Stimulated activated CD8-positive, alpha-beta memory T cell treated with anti-CD3 and anti-CD28 coated beads, Interleukin-4, amount 100 ng/mL, for 4 hours (primary cell): ENCODE measurements at places on chromosomes 6 and 20.

GRCh38 chr6:106732376-106732940 is 103.1 kb downstream of the QRSL1 start:
- no peak for DNase-seq

- DNase-seq, result no peak
Measured at GRCh38 chr6:16653226-16653625, 108.0 kb downstream of the ATXN1 start.

DNA sequence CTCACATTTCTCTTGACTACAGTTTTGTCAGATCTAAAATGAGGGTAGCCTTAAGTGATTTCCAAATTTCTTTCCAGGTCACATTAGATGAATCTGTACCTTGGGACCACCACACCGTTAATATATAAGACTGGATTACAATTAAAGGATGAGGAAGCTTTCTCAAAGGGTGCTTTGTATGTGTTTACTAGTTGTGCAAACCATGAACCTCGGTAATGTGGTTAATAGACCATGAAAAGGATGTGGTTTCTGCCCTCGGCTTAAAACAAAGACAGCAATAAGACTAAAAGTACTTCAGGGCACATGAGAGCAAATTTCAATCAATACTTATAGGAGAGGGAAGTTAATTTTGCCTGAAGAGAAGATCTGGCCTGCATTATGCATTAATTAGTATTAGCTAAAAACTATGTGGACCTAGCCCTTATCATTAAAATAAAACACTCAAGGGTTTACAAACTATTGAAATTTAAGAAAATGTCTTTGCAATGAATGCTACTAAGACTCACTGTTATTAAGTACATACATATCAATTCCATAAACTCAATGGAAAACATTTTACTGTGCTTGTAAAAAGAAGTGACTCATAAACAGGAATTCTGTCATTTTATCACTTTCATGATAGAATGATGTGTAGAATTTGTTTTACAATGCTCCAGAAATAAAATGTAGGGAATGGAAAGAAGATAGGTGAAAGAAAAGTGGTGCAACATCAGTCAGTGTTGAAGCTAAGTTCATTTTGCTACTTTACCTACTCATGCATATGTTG is 936 bp upstream of the TMX4 start:
- DNase-seq, result no peak

GRCh38 chr20:44211177-44212039 is 837 bp upstream of the OSER1 start:
- DNase-seq, result no peak

DNA sequence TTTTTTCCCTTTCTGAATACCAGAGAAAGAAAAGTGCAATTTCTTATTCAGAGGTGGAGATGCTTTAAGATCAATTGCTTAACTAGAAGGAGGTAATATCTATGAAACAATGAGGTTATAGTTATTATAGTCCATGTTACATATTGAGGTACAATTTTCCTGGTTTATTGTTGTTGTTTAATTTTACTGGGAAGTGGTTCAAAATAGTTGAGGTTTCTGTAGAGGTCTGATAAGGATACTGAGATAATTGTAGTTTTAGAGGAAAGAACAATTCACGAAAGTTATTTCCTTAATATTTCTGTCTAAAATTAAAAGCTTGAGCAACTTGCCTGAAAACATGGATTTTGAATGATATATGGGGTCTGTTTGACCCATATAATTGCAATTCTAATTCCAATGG is 51.4 kb downstream of the DOK5 start:
- DNase-seq, result no peak

GRCh38 chr6:149147938-149148718 is 169.4 kb upstream of the TAB2 start:
- DNase-seq, result no peak

- no peak for DNase-seq
Measured at GRCh38 chr6:84663866-84664265, 100.5 kb downstream of the TBX18 start.

DNA sequence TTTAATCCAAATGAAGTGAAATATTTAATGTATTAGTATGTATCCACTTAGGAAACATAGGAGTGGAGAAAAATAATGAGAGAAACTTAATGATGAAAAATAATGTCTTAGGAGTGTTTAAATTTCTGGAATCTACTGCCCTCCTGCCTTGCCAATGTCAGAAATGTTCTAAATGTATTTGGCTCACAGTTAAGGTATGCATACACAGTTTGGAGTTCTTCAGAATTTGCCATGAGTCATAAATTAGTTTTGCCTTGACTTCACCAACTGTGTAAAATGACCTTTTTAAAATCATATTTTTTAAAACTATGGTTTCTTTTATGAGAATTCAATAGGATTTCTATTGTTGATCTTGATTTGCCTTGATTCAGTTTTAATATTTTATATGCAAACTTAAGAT is 191.7 kb upstream of the HSF2 start:
- DNase-seq, result no peak

- DNase-seq, result no peak
Measured at GRCh38 chr20:35012227-35013069, 56.8 kb downstream of the MYH7B start.

GRCh38 chr20:49377326-49377725 is 99.5 kb upstream of the ZNFX1 start:
- no peak for DNase-seq

- no peak for DNase-seq
Measured at GRCh38 chr6:15585760-15586214, 77.0 kb downstream of the DTNBP1 start.

DNA sequence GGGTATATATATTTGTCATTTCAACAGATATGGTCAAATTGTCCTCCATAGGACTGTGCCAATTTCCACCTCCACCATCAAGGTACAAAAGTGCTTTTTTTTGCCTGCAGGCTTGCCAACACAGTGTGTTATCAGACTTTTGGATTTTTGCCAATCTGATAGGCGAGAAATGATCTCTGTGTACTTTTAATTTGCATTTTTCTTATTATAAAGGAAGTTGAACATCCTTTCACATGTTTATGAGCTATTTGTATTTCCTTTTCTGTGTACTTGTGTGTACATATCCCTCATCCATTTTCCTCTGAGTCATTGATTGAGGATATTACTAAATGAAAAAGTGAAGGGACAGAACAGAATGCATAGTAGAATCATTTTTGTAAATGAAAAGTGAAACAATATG is 39.0 kb upstream of the PTPN1 start:
- DNase-seq, result no peak

DNA sequence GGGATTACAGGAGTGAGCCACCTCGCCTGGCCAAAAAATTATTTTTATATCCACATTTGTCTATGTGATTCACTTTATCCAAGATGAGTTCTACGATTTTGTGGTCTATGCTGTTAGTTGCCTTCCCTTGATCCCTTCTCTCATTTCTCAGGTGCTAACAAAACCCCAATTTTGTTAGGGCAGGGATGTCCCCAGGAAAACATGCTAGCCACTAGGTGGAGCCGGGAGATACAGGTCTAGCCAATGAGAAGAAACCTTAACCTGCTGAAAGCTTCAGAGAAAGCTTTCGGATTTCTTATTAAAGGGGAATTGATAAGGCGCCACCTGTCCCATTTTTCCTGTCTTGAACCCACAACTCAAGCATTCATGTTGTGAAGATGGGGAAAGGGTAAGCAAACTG is 167.4 kb upstream of the OLIG3 start:
- DNase-seq, result peak; percentile 17

- peak; percentile 29 for DNase-seq
Measured at GRCh38 chr6:25138233-25138933, 140.8 kb upstream of the CARMIL1 start.

DNA sequence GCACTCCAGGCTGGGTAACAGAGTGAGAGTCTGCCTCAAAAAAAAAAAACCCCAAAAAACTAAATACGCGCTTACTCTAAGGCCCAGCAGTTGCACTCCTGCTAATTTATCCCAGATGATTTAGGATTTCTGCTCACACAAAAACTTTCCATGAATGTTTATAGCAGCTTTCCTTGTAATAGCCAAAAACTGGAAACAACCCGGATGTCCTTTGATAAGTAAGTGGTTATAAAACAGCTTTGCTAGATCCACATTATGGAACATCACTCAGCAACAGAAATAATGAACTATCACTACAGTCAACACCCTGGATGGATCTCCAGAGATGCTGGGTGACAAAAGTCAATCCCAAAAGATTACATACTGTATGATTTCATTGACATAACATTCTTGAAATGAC is 220.4 kb upstream of the JARID2 start:
- no peak for DNase-seq

DNA sequence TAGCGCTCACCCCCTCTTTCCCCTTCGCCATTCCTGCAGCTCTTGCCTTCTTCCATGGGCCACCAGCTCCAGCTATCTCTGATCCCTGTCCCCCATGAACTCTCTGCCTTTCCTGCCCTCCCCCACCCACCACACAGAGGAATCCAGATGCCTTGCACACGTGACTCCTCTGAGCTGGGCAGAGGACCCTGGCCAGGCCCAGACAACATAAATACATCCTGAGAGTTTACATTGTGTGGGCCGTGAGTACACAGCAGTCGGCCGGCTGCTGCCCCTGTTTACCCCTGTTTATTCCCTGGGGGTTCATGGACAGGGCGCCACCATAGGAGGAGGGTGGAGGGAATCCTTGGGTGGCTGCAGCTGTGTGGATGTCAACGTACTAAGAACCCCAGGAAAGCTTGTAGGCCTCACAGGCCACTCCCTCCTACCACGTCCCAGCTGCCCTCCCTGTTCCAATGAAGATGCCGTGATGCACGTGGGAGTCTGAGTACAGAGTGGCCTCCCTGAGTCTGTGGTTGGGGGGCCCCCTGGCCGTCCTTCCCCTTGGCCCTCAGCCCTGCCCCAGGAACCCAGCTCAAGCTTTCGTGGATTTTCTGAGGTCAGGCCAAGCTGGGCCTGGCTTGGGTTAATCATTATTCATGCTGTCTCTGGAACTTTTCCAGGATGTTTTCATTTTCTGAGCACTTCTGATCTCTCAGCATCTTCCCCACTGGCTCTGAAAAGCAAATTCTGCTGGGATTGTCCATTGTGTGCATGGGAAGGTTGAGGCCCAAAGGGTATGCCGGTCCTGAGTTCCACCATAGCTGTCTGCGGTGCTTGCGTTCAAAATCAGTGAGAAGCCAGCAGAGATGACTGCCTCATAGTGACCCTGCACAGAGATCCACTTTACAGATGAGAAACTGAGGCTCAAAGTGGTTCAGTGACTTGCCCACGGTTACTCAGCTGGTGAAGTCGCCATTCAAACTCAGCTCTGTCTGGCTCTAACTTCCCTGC is 136.3 kb downstream of the MRPL14 start:
- DNase-seq, result no peak

- DNase-seq, result no peak
Measured at GRCh38 chr6:7047966-7048365, 59.8 kb upstream of the RREB1 start.

- DNase-seq, result peak; percentile 27
Measured at GRCh38 chr6:132279592-132280139, 121.6 kb downstream of the MOXD1 start.

- no peak for DNase-seq
Measured at GRCh38 chr20:38213607-38213940, 47.0 kb downstream of the KIAA1755 start.

DNA sequence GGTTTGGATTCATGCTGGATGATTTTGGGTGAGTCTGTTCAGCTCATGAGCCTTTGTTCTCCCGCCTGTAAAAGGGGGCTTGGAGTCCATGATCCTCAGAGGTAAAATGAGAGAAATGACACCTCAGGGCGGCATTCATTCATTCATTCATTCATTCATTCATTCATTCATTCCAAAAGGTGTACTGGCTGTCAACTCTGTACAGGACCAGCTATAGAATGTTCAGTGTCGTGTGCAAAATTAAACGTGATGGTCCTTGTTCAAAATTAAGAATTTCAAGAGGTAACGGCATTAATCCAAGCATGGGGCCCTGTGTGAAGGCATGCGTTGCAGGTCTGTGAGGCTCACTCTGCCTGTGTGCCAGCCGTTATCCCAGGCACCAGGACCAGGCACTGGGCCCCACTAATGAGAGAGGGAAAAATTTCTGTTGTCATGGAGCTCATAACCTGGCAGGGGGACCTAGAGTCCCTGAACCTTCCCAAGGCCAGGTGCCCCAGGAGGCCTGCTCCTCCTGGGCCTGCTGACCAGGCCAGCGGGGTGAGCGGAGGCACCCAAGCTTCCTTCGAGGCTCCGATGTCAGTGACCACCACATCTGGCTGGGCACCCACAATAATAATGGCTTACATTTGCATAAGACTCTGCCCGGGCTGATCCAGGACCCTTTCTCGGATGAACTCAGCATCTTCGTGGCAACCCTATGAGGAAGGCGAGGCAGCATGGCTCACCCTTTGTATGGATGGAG is 53.2 kb downstream of the CEBPB start:
- DNase-seq, result no peak

DNA sequence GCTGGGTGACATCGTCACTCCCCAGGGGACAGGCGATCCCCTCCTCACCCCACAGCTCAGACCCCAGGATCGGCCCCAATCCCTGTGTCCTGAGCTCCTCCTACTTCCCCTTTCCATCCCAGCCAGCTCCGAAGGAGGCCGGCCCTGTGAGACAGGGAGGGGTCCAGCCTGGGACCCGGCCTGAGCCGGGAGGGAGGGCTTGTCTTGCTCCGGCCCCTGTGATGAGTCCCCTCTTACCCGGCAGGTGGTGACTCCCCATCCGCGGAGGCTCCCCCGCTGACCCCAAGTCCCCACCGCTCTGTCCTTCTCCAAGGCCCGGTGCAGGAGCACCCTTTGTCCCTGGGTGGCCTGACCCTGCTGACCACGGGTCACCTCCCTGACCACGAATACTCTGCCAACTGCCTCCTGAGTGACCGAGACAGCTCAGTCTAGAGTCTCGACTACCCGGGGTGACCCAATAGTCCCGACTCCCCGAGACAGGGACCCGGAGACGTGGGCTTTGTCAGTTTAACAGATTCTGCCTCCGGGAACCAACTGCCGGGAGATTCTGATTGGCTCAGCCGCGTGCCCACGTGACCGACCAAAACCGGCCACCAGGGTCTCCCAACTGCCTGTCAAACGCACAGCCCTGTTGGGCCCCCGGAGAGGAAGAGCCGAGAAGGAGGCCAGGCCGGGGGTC is 187.4 kb upstream of the PROKR2 start:
- DNase-seq, result no peak

GRCh38 chr20:60700728-60701127 is 551.3 kb upstream of the CDH4 start:
- no peak for DNase-seq

- no peak for DNase-seq
Measured at GRCh38 chr20:50186987-50187402, 3.6 kb upstream of the CEBPB start.

DNA sequence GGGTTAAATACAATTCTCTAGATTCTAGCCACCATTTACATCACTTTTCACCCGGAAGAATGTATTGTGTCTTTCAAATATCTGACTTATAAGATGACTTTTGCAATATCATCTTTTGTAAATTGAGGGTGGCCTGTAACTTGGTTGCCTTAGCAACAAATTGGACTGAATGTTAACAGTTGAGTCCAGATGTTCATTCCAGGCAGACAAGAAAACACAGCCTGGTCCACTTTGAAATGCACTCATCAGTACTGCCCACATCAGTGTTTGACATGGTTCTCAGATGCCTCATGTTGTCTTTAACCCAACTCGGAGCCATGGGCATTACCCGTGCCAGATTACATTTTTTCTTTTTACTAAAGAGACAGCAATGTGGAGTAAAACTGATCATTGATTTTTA is 781.6 kb upstream of the CHD6 start:
- no peak for DNase-seq

- no peak for DNase-seq
Measured at GRCh38 chr6:134875367-134875766, 74.5 kb downstream of the ALDH8A1 start.

GRCh38 chr20:39835130-39835842 is 853.8 kb downstream of the MAFB start:
- DNase-seq, result no peak
